ENCODE measurements at places on chromosomes 1 and 21. TPM values are rescaled to one million over a fixed set of nuclear protein-coding genes. Genes with fewer than 3 reads are reported as not detected.

The TRIM67 gene
- total RNA-seq = not detected

The POTED gene
- total RNA-seq = not detected

The LMOD1 gene
- total RNA-seq = 3.6 TPM

The KRTAP25-1 gene
- not detected for total RNA-seq

The CNKSR1 gene
- 2.6 TPM for total RNA-seq

The HES3 gene
- not detected for total RNA-seq
